Fibroblast of lung (primary cell): ENCODE measurements at places on chromosomes 7 and 10. TPM values are rescaled to one million over a fixed set of nuclear protein-coding genes. Genes with fewer than 3 reads are reported as not detected.

The HOXA3 gene
- 1.5 TPM in 2 replicates for total RNA-seq

- DNase-seq: no peak
Observed at GRCh38 chr10:76236356-76236755, 804.9 kb downstream of the LRMDA start.

- DNase-seq: peak; percentile 45
Observed at GRCh38 chr7:132817949-132818348, 241.7 kb upstream of the PLXNA4 start.

DNA sequence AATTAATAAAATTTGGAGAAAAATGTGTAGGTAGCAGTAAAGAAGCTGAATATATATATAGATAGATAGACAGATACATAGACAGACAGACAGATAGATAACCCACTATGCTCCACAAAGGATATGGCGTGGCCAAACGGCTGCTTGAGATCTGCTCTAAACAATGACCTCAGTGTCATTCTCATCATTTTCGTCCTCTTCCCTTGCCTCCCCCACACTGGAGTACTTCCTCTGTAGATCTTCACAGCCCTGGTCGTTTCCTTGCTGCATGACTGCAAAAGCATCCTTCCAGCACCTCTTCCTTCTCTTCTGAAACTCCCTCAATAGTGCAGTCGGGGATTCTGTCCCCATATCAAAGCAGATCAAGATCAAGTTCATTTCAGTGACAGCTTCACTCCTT lies 35.6 kb upstream of the ATP6V0A4 start:
- no peak for DNase-seq

GRCh38 chr7:32559480-32559879 lies 64.2 kb downstream of the AVL9 start:
- no peak for DNase-seq

The WAC gene
- total RNA-seq: 52.4 and 65.7 TPM in 2 replicates

GRCh38 chr10:525565-526315 lies 163.7 kb downstream of the DIP2C start:
- DNase-seq: peak; percentile 58

The TMEM176B gene
- 26.8 and 95.3 TPM in 2 replicates for total RNA-seq

DNA sequence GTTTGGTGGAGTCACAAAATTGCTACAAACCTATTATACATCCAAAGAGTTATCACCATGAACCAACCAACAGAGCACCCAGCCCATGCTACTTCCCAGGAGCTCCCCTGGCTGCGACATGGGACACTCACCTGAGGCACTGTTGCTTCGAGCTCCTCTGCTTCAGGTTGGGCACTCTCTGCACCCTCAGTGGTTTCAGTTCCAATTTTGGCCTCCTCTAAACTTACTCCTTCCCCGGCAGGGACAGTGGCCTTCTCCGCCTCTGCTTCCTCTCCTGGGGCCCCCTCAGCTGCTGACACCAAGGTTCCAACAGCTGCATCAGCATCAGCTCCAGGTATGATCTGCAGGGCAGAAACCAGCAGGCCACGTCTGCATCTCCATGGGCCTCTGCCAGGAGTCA lies 120.4 kb upstream of the TARP start:
- DNase-seq: no peak

DNA sequence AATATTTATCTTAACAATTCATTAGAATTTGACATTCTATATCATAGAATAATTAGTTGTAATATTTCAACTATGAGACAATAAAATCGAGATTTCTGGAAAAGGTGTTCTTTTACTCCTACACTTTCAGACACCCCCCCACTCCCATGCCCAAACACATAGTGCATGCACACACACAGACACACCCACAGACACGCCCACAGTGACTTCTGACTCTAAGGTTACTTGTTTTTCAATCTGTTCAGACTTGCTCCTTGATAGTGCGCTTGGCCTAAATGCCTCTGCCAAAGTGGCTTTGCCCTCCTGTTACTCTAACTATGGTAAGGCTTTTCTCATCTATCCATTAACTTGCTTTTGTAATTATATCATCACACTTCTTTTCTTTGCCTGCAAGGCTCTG lies 144.0 kb upstream of the PPP1R3A start:
- DNase-seq: no peak

DNA sequence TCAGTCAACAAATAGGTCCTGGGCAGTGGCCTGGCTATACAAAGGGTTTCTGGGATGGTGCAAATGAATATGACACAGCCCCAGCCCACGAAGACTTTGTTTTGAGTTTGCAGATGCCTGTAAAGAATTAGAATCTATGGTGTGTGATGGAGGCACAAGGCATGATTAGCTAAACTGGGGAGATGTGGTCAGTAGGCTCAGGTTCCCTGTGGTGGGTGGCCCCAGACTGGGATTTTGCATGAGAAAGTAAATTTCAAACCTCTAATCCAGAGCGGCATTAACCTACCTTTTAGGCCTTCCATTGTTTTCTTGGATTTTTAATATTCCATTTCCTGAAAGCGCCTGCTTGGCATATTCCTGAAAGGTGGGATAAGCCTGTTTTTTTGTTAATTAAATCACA lies 6.4 kb upstream of the CPA5 start:
- no peak for DNase-seq

DNA sequence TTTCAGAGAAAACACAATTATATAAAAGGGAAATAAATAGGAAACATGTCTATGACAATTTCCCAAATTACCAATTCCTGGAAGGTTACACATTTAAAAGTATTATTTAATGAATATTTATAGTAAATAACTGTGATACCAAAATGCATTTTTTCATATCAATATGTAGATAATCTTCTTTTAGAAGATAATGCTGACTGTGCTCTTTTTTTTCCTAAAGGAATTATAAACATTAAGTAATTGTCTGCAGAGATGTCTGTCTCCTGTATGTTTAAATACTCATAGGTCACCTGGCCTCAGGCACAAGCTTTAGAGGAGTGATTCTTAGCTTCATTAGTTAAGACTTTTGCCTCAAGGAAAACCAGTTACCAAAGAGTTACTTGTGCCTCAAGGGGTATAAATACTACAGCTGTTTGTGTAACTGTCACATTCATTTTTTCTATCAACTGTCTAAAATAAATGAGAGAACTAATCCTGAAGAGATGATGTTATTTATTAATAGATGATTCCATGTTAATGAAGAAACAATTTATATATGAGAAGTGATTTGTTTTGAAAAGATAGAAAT lies 77.1 kb downstream of the DNAJC1 start:
- no peak for DNase-seq

- DNase-seq: no peak
Observed at GRCh38 chr10:60041489-60042133, 135.3 kb upstream of the CCDC6 start.

DNA sequence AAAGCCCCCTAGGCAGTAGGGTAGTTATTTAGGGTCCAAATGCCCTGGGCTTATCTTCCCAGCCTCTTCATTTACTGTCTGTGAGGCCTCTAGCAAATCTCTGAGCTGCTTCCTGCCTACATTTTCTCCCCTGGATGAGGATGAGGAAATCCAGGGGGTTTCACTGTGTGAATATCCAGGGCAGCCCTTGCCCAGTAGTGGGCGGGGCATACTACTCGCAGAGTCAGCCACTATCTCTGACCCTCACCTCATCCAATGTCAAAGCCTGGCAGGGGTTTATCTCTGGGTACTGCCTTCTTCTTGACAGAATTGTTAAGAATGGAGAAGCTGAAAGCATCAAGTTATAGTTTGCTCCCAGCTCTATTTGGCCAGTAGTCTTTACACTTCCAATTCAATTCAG lies 48.9 kb downstream of the CUZD1 start:
- no peak for DNase-seq

- DNase-seq: no peak
Observed at GRCh38 chr7:3149231-3149995, 105.7 kb upstream of the CARD11 start.

GRCh38 chr10:83193026-83193425 lies 946.3 kb upstream of the GHITM start:
- DNase-seq: no peak

- peak; percentile 94 for DNase-seq
Observed at GRCh38 chr7:99267481-99267840, 5.2 kb upstream of the MYH16 start.

GRCh38 chr10:63478564-63478963 lies 12.8 kb upstream of the JMJD1C start:
- DNase-seq: no peak

The CLDN4 gene
- total RNA-seq: under 0.01 and 0.26 TPM in 2 replicates

DNA sequence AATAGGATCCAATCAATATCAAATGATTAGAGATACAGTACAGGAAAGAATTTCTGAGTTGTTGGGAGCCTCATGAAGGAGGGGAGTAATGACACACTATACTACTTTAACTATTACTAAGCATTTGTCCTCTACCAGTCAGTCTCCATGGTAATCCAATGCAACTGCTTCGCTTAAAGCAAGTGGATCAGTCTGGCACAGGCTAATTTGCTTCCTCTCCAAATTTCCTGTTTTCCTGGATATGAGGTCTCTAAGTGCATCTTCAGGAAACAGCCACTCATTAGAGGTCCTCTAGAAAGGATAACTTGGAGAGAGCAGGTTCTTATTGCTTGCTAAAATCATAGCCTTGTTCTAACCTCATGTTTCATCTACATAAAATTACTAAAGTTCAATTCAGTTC lies 8.4 kb upstream of the SEPTIN7 start:
- no peak for DNase-seq

GRCh38 chr10:61124756-61125530 lies 181.0 kb upstream of the RHOBTB1 start:
- no peak for DNase-seq

DNA sequence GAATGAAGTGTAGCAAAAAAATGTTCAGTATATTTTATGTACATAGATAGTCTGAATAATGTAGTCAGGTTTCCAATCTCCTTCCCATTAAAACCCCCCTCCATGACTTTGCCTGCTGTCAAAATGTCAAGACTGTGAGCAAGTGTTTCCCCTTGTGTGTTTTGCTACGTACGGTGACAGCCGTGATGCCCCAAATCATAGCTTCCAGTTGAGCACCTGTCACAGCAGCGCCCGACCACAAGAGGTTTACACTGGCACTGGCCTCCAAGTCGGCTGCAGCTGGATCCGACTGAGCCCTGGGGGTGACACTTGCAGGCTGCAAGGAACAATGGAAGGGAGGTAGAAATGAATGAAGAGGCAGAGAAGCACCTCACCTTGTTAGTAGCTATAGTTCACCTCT lies 62.3 kb downstream of the LAMB4 start:
- no peak for DNase-seq

DNA sequence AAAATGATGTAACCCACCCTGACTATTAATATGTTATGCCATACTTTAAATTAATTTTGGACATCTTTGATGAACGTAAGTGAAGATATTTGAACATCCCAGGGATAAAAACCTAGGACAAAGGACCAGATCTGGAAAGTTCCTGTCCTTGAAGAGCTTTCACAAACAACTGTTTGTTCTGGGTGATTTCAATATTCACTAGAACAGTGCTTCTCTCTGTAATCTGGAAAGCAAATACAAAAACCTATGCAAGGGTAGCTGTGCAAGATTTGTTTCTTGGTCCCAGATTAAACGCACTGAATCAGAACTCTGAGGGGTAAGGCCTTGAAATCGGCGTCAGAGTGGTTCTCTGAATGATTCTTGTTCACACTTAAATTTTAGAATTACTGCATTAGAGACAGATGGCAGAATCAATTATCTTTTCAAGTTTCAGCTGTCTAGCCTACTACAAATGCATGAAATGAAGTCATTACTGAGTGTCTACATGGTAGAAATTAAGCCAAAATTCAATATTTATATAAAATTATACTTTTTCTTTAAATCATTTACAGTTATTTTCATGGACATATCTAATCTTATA lies 69.6 kb upstream of the CSTF2T start:
- no peak for DNase-seq

DNA sequence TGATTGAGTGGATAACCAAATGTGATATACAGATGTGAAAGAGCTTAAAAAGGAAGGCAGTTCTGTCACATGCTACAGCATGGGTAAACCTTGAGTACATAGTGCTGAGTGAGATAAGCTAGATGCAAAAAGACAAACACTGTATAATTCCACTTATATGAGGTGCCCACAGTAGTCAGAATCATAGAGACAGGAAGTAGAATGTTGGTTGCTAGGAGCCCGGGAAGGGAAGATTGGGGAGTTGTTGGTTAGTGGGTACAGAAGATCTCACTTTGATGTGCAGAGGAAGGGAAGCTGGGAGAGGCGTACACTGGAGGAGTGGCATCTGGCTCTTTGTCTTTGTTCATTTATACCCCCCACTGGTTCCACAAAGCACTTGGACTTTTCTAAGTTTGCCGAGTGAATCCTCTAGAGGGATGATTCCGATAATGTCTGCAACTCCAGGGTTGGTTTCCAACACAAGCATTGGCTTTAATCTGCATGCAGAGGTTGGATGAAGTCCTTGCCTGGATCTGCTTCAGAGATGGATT lies 39.5 kb downstream of the TSPAN14 start:
- DNase-seq: peak; percentile 66

The ITPRID1 gene
- not detected in 2 replicates for total RNA-seq

The CARD11 gene
- not detected in 2 replicates for total RNA-seq

GRCh38 chr7:140672382-140673062 lies at the start of gene ADCK2:
ADCK2 (plus strand) TSS chr7:140672945; CDS start chr7:140673331, 386 bp downstream.
- no peak for DNase-seq

The NRAP gene
- not detected in 2 replicates for total RNA-seq

DNA sequence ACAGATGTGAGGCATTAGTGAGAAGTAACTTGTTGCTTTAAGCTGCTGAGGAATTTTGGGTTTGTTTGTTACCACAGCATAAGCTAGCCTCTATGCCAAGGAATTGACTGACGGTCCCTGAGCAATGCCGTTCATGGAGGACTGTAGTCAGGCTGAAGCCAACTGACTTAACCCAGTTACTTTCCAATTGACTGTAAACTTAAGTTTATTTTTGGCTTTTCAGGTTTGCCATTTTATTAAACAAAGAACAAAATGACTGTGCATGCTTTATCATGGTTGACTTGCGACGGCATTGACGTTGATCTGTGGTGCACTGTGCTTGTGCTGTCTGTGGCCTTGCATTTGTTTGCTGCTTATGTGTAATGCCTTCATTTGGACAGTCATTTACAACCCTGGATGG lies 53.5 kb downstream of the DNAJB9 start:
- DNase-seq: no peak

DNA sequence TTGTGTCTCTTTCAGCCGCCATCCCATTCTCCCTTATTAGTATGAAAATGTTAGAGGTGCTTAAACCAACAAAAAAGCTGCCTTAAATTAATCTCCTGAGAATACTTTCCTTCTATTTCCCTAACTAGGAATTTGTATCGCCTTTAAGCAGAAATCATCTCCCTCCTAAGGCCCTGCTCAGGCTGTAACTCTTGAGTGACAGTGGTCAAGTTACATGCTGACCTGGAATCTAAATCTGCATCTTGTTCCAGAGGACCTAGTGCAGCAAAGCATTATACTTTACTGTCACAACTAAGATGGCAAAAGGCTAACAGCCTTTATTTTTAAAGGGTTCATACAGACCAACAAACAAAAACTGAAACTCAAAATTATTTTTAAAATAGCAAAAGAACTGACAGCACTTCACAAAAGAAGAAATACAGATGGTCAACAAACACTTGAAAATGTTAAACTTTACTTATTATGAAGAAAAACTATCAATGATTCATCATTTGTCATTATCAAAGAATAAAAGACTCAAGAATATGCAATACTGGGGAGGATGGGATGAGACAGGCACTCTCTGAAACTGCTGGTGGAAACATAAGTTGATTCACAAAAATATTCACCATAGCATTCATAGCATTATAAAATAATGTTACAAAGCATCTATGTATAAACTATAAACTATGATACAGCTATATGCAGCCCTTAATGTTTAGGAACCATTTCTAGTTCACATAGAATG lies 11.0 kb downstream of the CYREN start:
- DNase-seq: no peak
